ENCODE measurements at places on chromosomes 11 and 22. TPM values are rescaled to one million over a fixed set of nuclear protein-coding genes. Genes with fewer than 3 reads are reported as not detected.

DNA sequence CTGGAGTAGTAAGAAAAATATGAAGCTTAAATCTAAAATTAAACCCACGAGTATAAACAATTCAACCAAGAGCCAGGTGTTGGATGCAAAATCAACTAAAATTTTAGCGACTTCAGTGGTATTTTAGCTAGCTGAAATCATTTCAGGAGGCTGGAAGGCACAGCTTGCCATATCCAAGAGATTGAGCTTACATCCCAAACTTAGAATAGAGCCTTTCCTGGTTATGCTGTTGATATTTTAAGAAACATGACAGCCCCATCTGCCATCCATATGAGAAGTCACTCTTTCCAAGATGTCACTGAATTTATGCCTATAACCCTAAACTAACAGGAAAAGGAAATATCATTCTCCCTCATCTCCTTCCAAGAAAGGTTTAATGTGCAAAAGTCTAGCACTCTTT lies 334.0 kb downstream of the KCNA4 start:
- DNase-seq: no peak
- H3K4me3 ChIP-seq: no peak overlapping the region
- no peaks in the 10 kb centered on the region for H3K27me3 ChIP-seq

GRCh38 chr11:69298267-69299022 lies 4.5 kb downstream of the MYEOV start:
- H3K27ac ChIP-seq: peak overlapping the region; percentile 97
- peak overlapping the region; percentile 84 for H3K4me3 ChIP-seq
- DNase-seq: no peak
- peaks cover 65% of the 10 kb centered on the region for H3K4me1 ChIP-seq

Gene RFPL1
- not detected for total RNA-seq

- no peak overlapping the region for H3K4me3 ChIP-seq
- H3K27ac ChIP-seq: no peak overlapping the region
- peaks cover 78% of the 10 kb centered on the region for H3K36me3 ChIP-seq
- no peaks in the 10 kb centered on the region for H3K27me3 ChIP-seq
- peaks cover 2% of the 10 kb centered on the region for H3K4me1 ChIP-seq
- DNase-seq: no peak
Observed at GRCh38 chr22:40967111-40967760, 16.1 kb downstream of the RBX1 start.

Gene C22orf23
- total RNA-seq: not detected

Gene BAIAP2L2
- 2.7 TPM for total RNA-seq

DNA sequence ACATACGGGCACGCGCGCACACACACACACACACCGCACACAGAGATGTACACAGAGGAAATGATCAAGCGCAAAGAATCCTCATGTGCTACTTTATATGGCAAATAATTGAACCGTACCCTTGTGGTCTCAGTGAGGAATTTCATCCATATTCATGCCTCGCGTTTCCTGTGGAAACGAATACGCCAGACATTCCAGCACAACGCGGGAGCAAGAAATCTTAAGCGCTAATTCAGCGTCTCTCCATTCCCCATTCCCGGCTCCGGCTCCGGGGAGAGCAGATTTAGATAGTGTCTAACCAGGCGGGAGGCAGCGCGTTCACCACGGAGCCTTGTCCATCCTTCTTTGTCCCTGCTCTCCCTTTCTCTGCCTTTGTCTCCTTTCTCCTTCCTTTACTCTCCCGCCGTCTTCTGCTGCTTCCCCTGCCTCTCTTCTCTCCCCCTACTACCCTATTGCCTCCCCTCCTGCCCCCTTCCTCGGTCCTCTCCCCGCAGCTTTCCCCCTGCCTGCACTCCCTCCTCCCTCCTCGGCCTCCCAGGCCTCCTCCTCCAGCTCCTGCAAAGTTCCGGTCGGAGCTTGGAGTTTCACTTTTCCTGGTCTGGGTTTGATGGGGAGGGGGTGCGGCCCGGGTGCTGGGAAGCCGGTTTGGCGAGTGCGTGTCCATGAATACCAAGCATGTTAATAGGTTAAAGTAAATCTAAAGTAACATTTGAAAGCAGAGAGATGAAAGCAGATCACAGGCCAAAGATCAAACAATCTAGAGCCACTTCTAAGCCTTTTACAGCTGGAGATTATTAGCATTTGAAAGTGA lies 579.3 kb downstream of the BUD13 start:
- DNase-seq: no peak
- H3K27ac ChIP-seq: peak overlapping the region; percentile 58
- no peaks in the 10 kb centered on the region for H3K36me3 ChIP-seq
- no peak overlapping the region for H3K4me3 ChIP-seq

- no peak overlapping the region for H3K4me3 ChIP-seq
- no peak overlapping the region for H3K27ac ChIP-seq
- no peaks in the 10 kb centered on the region for H3K36me3 ChIP-seq
- peaks cover 3% of the 10 kb centered on the region for H3K4me1 ChIP-seq
Observed at GRCh38 chr11:125918140-125918840, 14.0 kb downstream of the DDX25 start.

Gene SCGB1A1
- not detected for total RNA-seq

Gene CHADL
- total RNA-seq: 0.85 TPM

Gene ASRGL1
- 7.5 TPM for total RNA-seq

Gene PDE3B
- total RNA-seq: 228 TPM

GRCh38 chr22:32632512-32633315 lies 158.1 kb downstream of the FBXO7 start:
- DNase-seq: no peak
- no peak overlapping the region for H3K27ac ChIP-seq
- peaks cover 10% of the 10 kb centered on the region for H3K27me3 ChIP-seq
- H3K36me3 ChIP-seq: no peaks in the 10 kb centered on the region
- H3K4me1 ChIP-seq: no peaks in the 10 kb centered on the region

DNA sequence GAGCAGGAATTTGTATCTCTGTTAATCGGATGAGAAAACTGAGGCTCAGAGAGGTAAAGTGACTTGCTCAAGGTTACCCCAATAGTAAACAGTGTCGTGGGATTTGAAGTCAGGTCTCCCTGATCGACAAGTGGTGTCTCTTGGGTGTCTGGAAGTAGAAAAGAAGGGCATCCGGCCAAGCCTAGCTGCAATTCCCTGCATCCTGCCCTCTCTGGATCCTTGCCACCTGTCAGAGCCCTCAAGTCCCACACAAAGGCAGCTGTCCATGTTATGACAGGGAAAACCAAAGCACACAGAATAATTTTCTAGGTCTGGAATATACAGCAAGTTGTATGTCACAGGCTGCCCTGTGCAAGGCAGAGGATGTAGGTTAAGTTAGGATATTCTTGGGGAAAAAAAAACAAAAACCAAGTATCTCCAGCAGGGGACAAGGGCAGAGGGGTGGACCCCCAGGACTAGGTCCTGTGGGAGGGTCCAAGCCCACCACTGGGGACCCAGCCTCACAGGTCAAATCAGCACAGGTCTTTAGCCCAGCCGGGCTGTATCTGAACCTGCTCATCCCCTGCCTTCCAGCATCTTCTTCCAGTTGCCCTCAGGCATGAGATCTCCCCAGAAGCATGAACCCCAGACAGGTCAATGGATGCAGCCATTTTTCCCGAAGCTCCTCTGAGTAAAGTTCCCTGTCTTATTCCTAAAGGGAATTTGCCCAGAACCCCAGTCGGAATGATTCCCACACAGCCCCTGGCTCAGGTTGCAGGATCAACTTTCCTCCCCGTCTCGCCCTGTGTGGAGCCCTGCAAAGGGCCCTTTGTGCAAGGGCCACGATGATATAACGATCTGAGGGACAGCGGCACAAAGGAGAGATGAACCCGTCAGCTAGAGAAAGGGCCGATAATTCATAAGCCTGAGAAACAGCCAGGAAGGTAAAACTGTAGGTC lies 15.0 kb downstream of the USH1C start:
- H3K27me3 ChIP-seq: peaks cover 2% of the 10 kb centered on the region
- H3K4me1 ChIP-seq: no peaks in the 10 kb centered on the region
- DNase-seq: no peak
- no peaks in the 10 kb centered on the region for H3K36me3 ChIP-seq

- no peak for DNase-seq
- H3K4me3 ChIP-seq: no peak overlapping the region
- no peak overlapping the region for H3K27ac ChIP-seq
- H3K27me3 ChIP-seq: no peaks in the 10 kb centered on the region
Observed at GRCh38 chr11:93694109-93694508, 32.6 kb downstream of the CEP295 start.

- H3K36me3 ChIP-seq: no peaks in the 10 kb centered on the region
Observed at GRCh38 chr22:36027579-36027934, 1.1 kb downstream of the RBFOX2 start.

- no peaks in the 10 kb centered on the region for H3K36me3 ChIP-seq
- H3K4me3 ChIP-seq: peak overlapping the region; percentile 99
- H3K27me3 ChIP-seq: peaks cover 7% of the 10 kb centered on the region
- no peak for DNase-seq
- peaks cover 21% of the 10 kb centered on the region for H3K4me1 ChIP-seq
- peak overlapping the region; percentile 97 for H3K27ac ChIP-seq
Observed at GRCh38 chr11:124745835-124746620, 6.0 kb downstream of the VSIG2 start.

GRCh38 chr11:47980907-47981621 lies 705 bp downstream of the PTPRJ start:
- H3K36me3 ChIP-seq: no peaks in the 10 kb centered on the region
- H3K4me3 ChIP-seq: no peak overlapping the region
- H3K4me1 ChIP-seq: peaks cover 16% of the 10 kb centered on the region
- H3K27ac ChIP-seq: peak overlapping the region; percentile 84

- H3K27me3 ChIP-seq: no peaks in the 10 kb centered on the region
- no peak overlapping the region for H3K4me3 ChIP-seq
- no peaks in the 10 kb centered on the region for H3K36me3 ChIP-seq
Observed at GRCh38 chr11:111532365-111532709, 8.2 kb upstream of the LAYN start.

Gene CEP126
- 3.4 TPM for total RNA-seq

Gene SIDT2
- 63.0 TPM for total RNA-seq

GRCh38 chr11:67648796-67649613 lies 1.5 kb downstream of the ACY3 start:
- H3K27me3 ChIP-seq: no peaks in the 10 kb centered on the region
- DNase-seq: no peak
- H3K36me3 ChIP-seq: no peaks in the 10 kb centered on the region
- no peak overlapping the region for H3K27ac ChIP-seq
- peak overlapping the region; percentile 97 for H3K4me3 ChIP-seq

- peaks cover 7% of the 10 kb centered on the region for H3K4me1 ChIP-seq
- no peak overlapping the region for H3K27ac ChIP-seq
- H3K27me3 ChIP-seq: peaks cover 41% of the 10 kb centered on the region
- H3K36me3 ChIP-seq: no peaks in the 10 kb centered on the region
- DNase-seq: no peak
- no peak overlapping the region for H3K4me3 ChIP-seq
Observed at GRCh38 chr11:70146299-70146698, 56.8 kb upstream of the FADD start.

- no peak within 1 kb of the TSS for H3K4me3 ChIP-seq
- no peaks in the 10 kb centered on the region for H3K27me3 ChIP-seq
- no peaks in the 10 kb centered on the region for H3K4me1 ChIP-seq
- DNase-seq: no peak
- no peak within 1 kb of the TSS for H3K27ac ChIP-seq
- no peaks in the 10 kb centered on the region for H3K36me3 ChIP-seq
Observed at GRCh38 chr11:16356057-16356760, at the start of gene SOX6. Gene SOX6, minus strand, starts transcription at chr11:16356546. Its CDS starts 15,298 bp downstream, at chr11:16341248.

GRCh38 chr11:14022251-14022650 lies 59.7 kb downstream of the SPON1 start:
- H3K36me3 ChIP-seq: no peaks in the 10 kb centered on the region
- H3K27ac ChIP-seq: no peak overlapping the region
- DNase-seq: no peak

DNA sequence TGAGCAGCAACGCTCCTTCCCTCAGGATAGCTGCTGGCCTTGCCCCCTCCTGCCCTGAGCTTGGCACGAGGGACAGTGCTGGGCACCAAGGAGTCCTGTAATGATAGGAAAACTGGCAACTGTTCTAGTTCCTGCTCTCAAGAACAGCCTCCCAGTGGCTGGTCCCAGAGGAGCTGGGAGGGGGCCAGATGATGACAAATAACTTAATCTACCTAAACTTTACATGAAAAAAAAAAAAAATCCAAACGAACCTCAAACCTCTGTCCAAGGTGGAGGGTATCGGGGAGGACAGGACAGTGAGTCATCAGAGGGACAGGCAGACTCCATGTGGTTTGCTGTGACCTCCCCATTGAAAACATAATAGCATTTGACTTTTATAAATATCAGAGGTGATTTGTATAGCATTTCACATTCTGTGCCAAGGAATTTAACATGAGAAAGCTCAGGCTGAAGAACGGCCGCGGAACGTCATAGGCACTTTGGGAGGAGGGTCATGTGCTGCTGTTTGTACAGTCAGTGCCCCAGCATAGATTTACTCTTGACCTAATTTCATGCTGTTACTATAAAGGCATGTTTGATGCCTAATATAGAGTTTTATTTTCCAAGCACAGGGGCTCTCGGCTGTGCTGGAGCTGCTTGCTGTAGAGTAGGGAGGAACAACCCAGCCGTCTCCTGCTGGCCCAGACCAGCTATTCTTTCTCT lies 98.2 kb upstream of the NNMT start:
- DNase-seq: no peak
- H3K4me3 ChIP-seq: no peak overlapping the region
- H3K4me1 ChIP-seq: peaks cover 15% of the 10 kb centered on the region
- no peaks in the 10 kb centered on the region for H3K36me3 ChIP-seq
- H3K27me3 ChIP-seq: no peaks in the 10 kb centered on the region
- no peak overlapping the region for H3K27ac ChIP-seq

- no peaks in the 10 kb centered on the region for H3K27me3 ChIP-seq
- DNase-seq: no peak
- peak overlapping the region; percentile 99 for H3K4me3 ChIP-seq
- peaks cover 75% of the 10 kb centered on the region for H3K4me1 ChIP-seq
- peaks cover 47% of the 10 kb centered on the region for H3K36me3 ChIP-seq
- peak overlapping the region; percentile 98 for H3K27ac ChIP-seq
Observed at GRCh38 chr11:117230286-117230961, 1.4 kb downstream of the PCSK7 start.

Gene CD248
- 41.3 TPM for total RNA-seq

GRCh38 chr11:23856654-23857053 lies 640.2 kb upstream of the LUZP2 start:
- no peaks in the 10 kb centered on the region for H3K27me3 ChIP-seq

Gene PAMR1
- not detected for total RNA-seq

Gene C11orf21
- 113 TPM for total RNA-seq

Gene OR51B4
- total RNA-seq: not detected

DNA sequence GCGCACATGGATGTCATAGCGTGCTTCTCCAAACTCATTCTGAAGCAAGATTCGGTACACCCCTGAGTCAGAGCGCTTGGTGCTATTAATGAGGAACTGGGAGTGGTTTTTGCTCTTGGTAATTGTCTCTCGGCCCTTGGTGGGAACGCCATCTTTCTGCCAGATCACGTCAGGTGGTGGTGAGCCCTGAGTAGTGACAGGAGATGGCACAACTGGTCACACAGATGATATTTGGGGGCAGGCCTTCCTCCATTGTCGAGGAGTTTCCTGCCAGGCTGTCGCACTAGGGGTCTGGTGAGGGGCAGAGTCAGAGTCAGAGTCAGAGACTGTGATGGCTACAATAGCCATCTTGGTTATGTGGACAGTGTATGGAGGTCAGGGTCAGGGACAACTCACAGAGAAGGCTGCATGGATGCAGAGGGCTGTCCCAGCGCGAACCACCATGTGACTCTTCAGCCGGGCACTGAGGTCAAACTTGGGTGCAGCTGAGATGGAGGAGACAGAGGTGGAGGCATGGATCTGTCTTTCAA lies 9.3 kb downstream of the TMEM86A start:
- peak overlapping the region; percentile 95 for H3K4me3 ChIP-seq
- peaks cover 1% of the 10 kb centered on the region for H3K27me3 ChIP-seq
- H3K27ac ChIP-seq: peak overlapping the region; percentile 97
- no peaks in the 10 kb centered on the region for H3K36me3 ChIP-seq
- peaks cover 23% of the 10 kb centered on the region for H3K4me1 ChIP-seq

Gene MAJIN
- total RNA-seq: 2.4 TPM

Data from naive thymus-derived CD8-positive, alpha-beta T cell (primary cell).